ENCODE measurements at places on chromosomes 12 and 14.

DNA sequence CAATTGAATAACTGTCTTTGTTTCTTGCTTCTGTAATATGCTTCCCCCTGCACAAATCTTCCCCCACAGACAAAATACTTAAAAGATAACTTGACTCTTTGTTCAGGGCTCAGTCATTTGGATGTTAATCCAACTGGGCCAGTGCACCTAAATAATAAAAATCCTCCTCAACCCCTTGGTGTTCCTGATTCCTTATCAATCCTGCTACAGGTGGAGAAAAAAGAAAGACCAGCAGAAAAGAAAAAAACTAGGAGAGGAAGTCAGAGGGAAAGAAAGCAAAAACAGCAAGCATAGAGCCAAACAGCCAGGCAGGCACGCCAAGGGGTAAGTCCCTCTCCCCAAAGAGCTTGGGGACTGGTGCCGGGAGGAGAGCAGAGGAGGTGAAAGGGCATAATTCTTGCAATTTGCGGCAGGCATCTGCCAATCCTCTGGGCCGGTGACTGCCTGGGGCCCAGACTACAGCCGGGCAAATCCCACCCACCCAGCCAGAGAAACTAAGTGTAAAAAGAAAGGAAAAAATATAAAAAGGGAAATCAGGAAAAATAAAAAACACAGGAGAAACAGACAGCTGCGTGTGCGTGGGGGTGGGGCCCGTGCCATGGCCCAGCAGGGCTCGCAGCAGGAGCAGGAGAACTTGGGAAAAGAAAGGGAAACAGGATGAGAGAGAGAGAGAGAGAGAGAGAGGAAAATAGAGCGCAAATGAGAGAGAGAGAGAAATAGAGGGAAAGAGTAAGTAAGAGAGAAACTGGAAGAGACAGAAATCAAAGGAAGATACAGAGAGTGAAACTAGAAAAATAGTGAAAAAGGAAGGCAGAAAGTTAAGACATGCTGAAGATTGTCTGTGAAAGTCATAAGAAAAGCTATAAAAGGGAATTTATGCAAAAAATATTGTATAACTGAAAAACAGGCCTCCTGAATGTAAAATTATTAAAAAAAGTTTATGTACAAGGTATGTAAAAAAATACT is 21.4 kb downstream of the KLRK1 start:
- no peak for DNase-seq

DNA sequence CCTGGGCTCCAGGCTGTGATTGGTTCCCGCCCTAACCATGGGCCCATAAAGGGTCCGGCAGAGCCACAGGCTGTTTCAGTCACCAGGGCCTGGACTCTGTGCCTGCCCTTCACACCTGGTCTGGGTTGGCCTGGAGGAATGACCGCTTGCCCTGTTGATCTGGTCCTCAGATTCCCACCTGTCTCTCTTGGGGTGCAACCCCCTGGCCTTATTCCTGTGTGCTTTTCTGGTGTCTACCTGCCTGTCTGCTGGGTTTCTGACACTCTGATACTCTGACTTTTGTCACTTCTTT is 2.9 kb upstream of the KRT83 start:
- no peak for DNase-seq

GRCh38 chr14:103158688-103159087 is 35.4 kb downstream of the TNFAIP2 start:
- no peak for DNase-seq

DNA sequence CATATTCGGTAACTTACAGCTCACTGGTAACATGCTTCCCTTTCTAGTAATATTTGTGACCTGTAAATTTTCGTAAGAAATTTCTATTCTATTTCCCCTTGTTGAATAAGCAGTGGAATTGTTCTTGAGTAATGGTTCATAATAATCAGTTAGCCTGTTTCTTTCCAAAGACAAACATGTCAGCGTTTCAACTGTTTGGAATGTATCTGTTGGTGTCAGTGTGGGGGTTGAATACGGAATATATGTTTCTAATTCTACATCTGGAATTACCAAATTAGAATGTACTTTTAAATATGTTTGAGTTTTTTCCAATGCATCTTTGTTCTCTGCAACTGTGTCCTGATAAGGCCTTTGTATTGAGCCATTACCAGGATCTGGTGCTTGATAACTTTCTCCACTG is 2.0 kb downstream of the BBS10 start:
- DNase-seq, result no peak

DNA sequence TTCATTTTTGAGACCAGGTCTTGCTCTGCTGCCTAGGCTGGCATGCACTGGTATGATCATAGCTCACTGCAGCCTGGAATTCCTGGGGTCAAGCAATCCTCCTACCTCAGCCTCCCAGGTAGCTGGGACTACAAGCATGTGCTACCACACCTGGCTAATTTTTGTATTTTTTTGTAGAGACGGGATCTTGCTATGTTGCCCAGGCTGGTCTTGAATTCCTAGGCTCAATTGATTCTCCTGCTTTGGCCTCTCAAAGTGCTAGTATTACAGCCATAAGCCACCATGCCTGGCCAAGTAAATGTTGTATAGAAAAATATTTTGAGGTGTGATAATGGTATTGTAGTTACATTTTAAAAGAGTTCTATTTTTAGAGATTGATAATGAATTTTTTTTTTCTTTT is 12.6 kb downstream of the BIN2 start:
- DNase-seq, result no peak

- no peak for DNase-seq
These were observed 128.4 kb downstream of the RPAP3 start for GRCh38 chr12:47577206-47577989.

DNA sequence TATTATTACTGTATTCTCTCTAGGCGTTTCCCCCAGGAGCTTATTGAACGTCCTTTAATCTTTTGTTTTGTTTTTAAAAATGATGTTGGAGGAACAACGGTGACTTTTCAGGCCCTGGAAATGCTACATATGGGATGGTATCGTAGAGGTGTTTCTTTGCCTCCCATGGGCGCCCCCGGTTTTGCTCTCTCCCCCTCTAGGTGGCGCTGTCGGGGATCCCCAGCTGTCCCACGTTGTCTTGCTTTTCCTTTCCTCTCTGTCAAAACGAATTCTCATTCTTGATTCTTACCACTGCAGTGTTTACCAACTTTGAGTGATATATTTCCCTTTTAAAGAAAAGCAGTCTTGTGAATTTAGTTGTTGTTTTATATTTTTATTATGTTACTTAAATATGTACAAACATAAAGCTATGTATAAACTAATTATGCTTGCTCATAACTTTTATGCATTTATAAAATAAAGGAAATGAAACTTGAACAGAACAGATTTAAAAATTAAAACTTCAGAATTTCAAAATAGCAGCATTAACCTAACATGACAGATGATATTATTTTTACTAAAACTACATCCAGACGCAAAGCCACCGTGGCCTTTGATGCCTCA is 171.9 kb downstream of the RGS6 start:
- no peak for DNase-seq

GRCh38 chr12:113019025-113019424 is 37.5 kb upstream of the DTX1 start:
- DNase-seq, result no peak

DNA sequence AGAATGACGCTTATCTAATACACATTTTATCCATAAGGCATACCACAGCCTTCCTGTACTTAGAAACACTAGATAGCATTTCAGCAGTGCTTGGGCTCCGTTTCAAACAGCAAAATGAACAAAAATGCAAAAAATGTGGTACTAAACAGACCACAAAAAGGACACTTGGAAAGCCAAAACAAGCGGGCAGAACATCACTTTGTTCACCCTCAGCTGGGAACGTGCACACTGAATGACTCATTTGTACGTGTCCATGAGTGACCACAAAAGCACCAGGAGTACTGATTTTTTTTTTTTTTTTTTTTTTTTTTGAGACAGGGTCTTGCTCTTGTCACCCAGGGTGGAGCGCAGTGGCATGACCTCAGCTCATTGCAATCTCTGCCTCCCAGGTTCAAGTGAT is 8.9 kb upstream of the FOXN3 start:
- DNase-seq, result no peak

- DNase-seq, result no peak
These were observed 326.4 kb upstream of the SFSWAP start for GRCh38 chr12:131384544-131384855.

GRCh38 chr12:14007639-14008038 is 26.2 kb upstream of the GRIN2B start:
- no peak for DNase-seq

GRCh38 chr12:14216405-14217294 is 148.8 kb upstream of the ATF7IP start:
- DNase-seq, result no peak

DNA sequence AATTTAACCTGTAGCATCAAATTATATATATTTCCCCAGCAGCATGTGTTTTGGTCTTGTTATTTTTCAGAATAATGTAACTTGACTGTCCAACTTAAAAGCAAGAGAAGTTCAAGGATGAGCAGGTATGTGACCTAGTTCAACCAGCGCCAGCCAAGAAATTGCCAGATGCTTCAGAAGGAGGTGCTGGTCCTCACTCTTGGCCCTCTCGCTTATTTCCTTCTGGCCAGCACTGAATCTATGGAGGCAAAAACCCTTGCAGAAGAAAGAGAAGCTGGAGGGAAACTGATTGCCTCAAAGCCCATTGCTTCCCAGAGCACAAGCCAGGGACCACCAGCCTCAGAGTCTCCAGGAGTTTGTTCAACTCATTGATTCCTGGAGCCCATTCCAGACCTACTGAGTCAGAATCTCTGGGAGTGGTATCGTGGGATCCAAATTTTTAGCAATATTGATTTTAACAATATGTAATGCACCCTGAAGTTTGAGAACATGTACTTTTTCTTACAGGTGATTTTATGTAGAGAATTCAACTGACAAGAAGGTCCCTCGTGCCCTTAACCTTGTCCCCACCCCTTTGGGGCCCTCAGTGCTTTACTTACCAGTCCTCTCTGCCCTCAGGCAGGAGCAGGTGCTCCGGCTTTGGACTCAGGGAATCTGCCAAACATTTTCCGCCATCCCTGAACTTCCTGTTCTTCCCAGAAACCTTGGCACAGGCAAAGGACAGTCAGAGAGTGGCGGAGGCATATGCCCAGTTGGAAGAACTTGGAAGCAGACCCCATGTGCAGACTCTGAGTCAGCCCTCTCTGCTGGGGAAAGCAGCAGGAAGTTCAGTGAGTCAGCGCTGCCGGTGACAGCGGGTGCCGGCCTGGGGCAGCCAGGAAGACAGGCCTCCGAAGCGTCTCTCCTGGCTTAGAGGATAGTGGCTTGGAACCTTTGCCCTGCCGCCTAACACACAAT is 10.4 kb downstream of the BEST3 start:
- no peak for DNase-seq

- DNase-seq, result no peak
These were observed 84.8 kb downstream of the NRXN3 start for GRCh38 chr14:78254911-78255461.

GRCh38 chr14:69360438-69361108 is 37.5 kb downstream of the ERH start:
- DNase-seq, result no peak

DNA sequence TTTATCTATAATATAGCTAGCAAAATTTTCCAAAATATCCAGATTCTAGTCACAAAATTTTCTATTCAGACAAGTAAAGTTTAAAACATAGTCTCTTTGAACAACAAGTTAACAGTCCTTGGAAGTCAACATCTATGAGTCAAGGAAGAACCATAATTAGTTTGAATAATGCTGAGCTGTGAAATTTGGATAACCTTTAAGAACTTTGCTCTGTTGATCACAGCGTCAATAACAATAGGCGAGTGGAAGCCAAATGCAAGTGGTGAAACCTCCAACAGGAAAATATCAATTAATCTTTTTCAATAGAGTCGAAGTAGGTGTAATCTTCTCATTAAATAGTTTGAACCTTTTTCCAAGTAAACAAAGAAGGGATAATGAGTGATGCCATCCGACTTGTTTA is 466.6 kb downstream of the FOXG1 start:
- no peak for DNase-seq

GRCh38 chr12:54162741-54163140 is 26.0 kb downstream of the SMUG1 start:
- DNase-seq, result no peak

DNA sequence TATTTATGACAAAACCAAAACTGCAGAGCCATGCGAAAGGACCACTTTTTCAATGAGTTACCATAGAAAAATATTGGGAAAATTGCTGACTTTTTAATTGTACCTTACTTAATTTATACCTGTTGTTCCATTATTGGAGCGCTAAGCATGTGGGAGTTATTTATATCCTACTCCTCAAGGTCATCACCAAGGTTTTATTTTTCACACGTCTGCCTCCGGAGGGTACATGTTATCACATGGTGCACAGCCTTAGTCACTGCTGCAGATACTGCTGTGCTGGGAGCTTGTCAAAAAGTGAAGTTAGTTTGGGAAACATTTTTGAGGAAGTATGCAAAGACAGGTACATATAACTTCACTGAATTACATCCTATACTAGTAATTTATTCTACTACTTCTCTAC is 1444.3 kb downstream of the AACS start:
- DNase-seq, result no peak

GRCh38 chr14:77313371-77313770 is 7.3 kb downstream of the POMT2 start:
- DNase-seq, result no peak

DNA sequence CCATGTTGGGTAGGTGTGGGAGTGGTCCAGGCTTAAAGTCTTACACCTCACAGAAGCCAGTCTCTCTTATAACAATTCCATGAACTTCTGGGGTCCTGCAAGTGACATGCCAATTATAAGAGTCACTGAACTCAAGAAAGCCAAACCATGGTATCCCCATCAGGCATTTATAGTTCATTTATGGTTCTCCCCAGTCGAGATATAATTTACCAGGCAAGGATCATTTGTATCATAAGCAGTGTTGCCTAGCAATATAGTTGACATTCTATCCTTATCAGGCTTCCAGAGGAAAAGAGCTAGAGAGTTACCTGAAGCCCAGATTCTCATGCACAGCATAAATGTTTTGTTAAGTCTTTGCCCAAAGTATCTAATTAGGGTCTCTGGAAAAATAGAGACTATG is 8.1 kb downstream of the JKAMP start:
- no peak for DNase-seq

DNA sequence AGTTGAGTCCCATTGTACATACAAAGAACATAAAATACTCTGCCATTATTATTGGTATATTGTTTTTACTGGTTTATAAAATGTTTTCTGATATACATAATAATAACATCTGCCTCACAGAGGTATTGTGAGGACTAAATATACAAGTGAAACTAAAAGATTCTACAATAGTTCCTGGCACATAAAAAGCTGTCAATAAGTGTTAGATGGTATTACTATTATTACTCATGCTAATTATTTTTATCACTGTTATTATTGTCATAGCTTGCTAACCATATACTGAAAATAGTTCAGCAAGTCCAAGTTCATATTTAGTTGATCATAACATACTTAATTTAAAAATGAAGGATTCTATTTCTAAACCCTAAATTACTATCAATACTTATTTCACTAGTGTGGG is 34.4 kb downstream of the BTG1 start:
- DNase-seq, result no peak

DNA sequence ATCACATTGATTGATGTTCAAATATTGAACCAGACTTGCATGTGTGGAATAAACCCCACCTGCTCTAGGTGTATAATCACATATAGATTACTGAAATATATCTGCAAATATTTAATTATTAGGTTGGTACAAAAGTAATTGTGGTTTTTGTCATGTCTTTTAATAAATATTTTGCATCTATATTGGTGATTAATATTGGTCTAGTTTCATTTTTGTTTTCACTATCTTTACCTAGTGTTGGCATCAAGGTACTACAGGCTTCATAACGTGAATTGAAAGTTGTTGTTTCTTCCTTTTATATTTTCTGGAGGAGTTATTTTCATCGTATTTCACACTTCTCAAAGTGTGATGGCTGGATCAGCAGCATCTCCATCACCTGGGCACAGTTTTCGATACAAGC is 740.0 kb upstream of the TMEM132C start:
- no peak for DNase-seq

- DNase-seq, result no peak
These were observed 89.1 kb downstream of the ADGRD1 start for GRCh38 chr12:131042834-131043245.

- DNase-seq, result no peak
These were observed 73.9 kb downstream of the ITPK1 start for GRCh38 chr14:93041830-93042229.

Data from stimulated activated CD8-positive, alpha-beta memory T cell treated with anti-CD3 and anti-CD28 coated beads, Interleukin-7, amount 100 ng/mL, for 1 hour (primary cell).